ENCODE measurements at places on chromosomes 5 and 9.

DNA sequence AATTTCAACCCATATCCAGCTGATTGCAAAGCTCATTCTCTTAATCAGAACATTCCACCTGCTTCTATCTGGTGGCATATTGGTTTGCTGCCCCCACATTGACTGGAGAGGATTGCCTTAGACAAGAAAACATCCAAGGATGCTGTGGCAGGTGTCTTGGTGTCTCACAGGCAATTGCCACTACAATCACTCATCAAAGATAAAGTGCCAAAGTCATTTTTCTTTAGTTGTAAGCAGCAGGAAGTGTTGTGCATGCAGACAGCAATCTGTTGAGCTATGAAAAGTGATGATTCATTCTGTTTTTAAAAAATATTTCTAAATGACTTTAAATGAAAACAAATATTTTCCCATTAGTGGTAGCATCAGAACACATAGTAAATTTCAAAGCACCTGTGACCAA is 53.9 kb downstream of the CDH6 start:
- no peak for DNase-seq

DNA sequence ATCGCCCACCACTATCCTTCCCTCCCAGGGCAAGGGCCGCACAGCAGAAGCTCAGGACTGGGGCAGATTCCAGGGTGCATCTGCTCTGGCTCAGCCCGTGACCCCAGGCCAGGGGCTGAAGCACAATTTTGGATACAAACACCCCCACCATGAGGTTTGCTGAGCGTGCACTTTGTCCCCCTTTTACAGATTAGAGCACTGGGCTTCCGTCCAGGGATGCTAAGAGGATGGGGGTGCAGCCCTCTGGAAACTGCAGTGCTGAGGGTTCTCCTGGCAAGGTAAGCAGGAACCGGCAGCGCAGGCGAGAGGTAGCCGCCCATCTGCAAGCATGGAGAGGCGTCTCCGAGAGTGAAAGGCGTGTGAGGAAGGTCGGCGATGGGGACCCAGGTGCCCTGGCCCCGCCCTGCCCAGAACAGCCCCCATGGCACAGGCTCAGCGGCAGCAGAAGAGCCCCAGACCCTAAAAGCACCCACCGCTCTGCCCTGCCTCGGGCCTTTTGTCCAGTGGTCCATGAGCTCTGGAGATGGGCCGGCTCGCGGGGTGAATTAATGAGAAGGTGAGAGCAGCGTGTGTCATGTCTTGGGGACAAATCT is 54.5 kb upstream of the OLFM1 start:
- DNase-seq = no peak

DNA sequence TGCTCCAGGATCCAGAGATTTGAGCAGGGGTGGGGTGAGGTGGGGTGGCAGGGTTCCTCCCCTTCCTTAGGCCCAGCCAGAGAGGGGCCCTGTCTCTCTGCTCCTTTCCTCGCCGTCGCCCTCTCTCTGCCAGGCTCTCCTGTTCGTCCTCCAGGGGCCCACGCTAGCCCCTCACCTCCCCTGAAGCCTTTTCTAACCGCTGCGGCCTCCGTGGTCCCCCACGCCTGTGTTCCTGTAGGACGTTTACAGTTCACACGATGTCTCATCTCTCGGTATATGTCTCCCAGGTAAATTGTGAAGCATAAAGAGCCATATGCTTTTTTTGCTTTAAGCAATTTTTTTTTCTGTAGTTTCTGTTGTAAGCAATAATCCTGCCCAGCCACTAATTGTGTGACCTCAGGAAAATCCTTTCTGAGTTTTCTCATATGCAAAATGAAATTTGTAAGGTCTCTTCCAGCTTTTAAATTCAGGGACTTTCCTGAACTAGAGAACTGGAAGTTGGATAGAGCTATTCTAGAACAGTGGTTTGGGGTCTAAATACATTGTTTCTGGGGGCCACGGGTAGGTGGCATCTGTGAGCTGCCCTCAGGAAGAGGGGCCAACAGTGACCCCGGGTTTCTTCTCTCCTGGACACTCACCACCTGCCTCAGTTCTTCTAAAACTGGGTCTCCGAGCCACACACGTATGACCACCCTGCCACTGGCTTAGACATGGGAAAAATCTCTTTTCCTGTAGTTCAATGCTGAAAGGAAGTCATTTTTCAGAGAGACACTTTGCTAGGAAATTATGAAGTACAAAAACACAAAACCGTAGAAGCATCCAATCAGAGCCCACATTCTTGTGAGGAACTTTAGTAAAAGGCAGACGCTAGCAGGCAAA is 50.2 kb upstream of the ZNF366 start:
- DNase-seq = no peak

- DNase-seq = peak; percentile 23
These were observed 2.8 kb downstream of the IL3 start for GRCh38 chr5:132063090-132063911.

DNA sequence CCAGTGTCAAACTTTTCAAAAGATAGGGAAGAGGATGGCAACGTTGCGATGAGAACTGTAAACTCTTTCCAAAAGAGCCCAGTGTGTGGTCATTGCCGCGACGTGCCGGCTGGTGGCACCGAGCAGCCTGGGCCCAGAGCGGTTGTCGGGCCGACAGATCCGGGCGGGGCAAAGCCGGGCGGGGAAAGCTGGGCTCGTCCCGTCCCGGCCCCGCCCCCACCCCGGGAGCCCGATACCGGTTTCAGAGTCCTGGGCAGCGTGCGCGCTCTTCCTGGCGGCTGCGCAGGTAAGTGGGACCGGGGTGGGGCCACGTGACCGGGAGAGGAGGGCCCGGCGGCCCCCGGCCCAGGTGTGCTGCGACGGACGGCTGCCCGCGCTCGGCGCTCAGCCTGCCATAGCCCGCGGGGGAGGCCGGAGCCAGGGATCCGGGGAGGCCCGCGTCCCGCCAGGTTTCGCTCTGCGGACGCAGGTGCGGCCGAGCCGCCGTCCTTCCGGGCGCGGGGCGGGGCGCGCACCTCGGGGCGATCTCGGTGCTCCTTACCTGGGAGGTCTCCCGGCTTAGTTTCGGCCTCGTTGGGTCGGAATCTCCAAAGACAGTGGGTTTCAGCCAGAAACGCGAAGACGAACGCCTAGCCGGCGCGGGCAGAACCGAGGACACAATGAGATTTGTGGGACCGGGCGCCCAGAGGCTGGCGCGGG is at the start of gene MARVELD2:
Gene MARVELD2, plus strand, starts transcription at position 232 of the 699 bp plus-strand sequence. CDS start 4,270 bp downstream, outside the sequence.
- DNase-seq = peak; percentile 85

DNA sequence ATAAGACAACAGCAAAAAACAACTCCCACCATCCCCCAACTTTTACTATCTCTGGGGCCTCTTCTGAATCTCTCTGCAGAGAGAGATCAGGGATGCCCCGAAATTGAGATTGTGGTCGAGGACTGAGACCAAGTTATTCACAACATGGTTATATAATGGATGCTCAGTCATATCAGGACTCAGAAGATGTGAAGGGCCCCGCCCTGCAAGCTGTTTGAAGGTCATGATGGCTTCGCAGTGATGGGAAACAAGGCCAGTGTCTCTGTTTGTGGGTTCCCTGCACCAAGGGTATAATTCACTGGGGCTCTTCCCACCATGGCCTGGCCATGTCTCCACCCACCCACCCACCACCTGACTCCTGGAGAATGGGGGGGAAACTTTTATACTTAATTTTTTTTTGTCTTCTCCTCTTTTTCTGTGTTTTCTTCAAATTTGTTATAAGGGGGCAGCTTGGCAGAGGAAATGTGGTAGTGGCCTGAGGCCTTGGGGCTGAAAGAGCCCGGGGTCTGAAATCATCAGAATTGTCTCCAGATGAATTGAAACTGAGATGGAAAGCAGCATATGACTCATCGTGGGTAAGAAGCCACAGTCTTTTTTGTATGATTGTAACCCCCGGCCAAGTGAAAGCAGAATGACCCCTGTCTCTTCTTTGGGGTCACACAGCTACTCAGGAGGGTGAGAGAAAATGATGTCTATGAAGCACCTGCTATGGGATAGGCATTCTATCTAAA is 15.0 kb upstream of the TEX48 start:
- no peak for DNase-seq

GRCh38 chr5:163460562-163461171 is at the start of gene HMMR:
Gene HMMR (plus strand): TSS chr5:163460632. CDS start chr5:163460693, 61 bp downstream.
- DNase-seq = peak; percentile 77

DNA sequence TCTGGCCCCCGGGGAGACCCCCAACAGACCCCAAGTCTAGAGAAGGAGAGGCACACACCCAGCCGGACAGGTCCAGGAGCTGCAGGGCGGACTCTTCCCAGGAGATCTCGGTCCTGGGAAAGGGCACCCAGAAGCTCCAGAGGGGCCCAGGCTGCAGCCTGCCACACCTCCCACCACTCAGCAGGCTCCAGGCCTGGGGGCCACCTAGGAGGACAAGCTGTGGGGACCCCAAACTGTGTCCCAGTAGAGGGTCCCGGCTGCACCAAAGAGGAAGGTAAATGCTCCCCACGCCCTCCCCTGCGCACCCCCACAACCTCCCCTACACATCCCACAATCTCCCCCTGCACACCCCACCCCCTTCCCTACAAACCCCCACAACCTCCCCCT is 48.5 kb downstream of the PLEKHG4B start:
- DNase-seq = no peak

GRCh38 chr9:20351715-20352114 is 270.6 kb downstream of the MLLT3 start:
- no peak for DNase-seq

- peak; percentile 24 for DNase-seq
These were observed 1.5 kb downstream of the AFF4 start for GRCh38 chr5:132961887-132962286.

- no peak for DNase-seq
These were observed 544.5 kb downstream of the CSNK1G3 start for GRCh38 chr5:124056326-124056990.

DNA sequence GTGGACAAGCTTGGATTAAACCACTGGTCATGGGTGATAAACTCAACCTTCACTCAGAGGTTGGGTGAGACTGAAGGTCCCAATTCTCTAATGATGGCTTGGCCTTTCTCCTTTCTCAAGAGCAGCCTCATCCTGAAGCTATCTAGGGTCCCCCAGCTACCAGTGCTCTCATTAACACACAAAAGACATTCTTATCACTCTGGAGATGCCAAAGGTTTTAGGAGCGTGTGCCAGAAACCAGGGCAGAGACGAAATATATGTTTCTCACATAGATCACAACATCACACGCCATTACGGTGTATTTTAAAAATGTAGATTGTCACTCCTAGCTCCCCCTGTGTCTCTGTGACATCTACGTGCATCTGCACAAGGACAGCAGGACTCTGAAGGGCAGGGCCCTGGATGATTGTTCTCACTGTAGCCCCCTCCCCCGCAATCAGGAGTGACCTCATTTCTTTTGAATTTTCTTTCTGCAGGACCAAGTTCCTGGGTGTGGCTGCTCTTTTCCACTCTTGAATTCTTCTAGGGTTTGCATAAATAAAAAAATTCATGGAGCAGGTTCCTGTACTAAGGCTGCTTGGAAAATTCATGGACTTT is 311.3 kb downstream of the GADD45G start:
- DNase-seq = no peak

GRCh38 chr9:86978922-86979474 is 31.7 kb upstream of the GAS1 start:
- DNase-seq = no peak

- no peak for DNase-seq
These were observed 36.2 kb downstream of the SLC44A1 start for GRCh38 chr9:105280691-105281090.

GRCh38 chr9:86177995-86178394 is 78.6 kb upstream of the GOLM1 start:
- DNase-seq = no peak

- DNase-seq = peak; percentile 82
These were observed 623 bp upstream of the TRIM36 start for GRCh38 chr5:115170134-115170928.

GRCh38 chr9:70747261-70747718 is 332.8 kb upstream of the KLF9 start:
- DNase-seq = no peak

DNA sequence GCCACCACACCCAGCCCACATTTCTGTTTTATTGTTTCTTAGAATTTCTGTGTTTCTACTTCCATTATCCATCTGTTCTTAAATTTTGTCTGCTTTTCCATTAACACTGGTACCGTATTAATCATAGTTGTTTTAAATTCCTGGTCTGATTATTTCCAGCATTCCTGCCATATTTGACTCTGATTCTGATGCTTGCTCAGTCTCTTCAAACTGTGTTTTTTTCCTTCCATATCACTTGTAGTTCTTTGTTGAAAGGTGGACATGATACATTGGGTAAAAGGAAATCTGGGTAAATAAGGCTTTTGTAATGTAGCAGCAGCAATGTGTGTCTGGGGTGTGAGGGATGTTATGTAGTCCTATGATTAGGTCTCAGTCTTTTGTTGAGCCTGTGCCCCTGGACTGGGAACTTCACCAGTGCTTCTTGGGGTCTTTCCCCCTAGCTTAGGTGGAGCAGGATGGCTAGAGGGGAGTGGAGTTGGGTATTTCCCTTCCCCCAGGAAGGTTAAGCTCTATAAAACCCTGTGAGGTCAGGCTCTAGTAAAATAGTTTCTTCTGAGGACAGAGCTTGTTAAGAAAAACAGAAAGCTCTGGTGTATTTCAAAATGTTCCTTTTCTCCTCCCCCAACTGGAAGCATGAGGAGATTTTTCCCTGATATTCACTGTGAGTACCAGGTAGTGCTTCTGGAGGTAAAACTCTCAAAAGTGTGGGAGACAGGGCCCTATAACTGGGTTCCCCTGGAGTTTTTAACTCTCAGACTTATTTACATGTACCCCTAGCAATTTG is 10.1 kb upstream of the TMOD1 start:
- no peak for DNase-seq

DNA sequence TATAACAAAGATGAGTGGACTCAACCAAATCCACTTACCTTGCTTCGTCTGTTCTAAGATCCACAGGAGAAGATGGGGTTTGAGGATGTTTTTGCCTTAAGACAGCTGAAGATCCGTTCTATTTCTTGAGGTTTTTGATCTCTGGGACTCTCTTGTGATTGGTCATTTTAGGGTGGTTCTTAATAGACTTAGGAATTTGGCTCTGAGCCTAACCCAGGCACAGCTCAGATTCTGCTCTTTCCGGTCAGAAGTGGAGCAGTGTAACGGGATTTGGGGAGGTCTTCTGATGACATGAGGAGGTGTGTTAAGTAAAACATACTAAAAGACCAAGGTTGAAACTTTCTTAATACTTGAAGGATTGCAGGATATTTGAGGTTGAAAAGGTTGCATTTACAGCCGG is 166.9 kb downstream of the DMRT2 start:
- DNase-seq = no peak

DNA sequence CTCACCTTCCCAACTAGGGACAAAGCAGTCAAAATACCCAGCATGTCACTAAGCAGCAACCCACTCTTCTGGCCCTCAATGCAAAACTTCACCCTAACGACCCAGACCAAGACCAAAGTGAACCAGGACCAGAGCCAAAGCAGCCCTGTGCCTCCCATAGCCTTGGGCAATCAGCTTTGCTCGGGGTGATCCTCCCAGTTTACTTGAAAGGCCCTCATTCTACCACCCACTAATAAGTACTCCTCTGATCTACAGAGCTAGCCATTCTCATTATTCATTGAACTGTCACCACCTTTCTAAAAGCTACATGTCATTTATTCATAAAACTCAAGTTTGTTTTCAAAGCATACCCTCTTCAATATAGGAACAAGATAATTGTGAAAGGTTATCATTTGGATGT is 221.0 kb downstream of the FRMD3 start:
- DNase-seq = no peak

DNA sequence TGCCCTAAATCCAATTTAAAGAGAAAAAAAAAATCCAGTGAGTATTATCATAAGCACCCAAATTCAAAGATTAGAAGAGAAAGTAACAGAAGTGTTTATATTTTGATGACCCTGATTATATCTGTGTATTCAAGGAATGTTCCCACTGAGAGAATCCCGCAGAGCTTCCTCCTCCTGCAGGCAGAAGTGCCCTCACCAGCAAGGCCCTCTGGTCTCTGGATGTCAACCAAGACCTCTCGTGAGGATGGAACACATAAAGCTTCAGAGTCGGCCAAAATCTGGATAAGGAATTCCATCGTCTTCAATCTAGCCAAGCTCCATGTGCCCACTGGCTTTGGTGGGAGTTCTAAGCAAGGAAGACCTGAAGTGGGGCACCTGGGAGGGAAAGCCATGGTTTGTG is 18.1 kb downstream of the PTCH1 start:
- no peak for DNase-seq

Measured in right kidney (tissue), 9 donors.